ENCODE measurements at places on chromosomes 1 and 21. TPM values are rescaled to one million over a fixed set of nuclear protein-coding genes. Genes with fewer than 3 reads are reported as not detected.
A peak's percentile ranks its signal among the peaks of the same experiment; 100 is the strongest.

The TRIM46 gene
- total RNA-seq = 11.2 TPM

The SLC1A7 gene
- not detected for total RNA-seq

The MAPKAPK2 gene
- total RNA-seq = 85.7 TPM

The ITGB2 gene
- 336 TPM for total RNA-seq

GRCh38 chr1:240423246-240423924, 188.6 kb downstream of the GREM2 start:
- DNase-seq = no peak

The PROK1 gene
- not detected for total RNA-seq

The GJA9 gene
- not detected for total RNA-seq

The CFHR2 gene
- not detected for total RNA-seq

GRCh38 chr1:68157416-68157815, 74.9 kb downstream of the WLS start:
- DNase-seq = no peak

- DNase-seq = no peak
Measured at GRCh38 chr1:94349853-94350252, 68.3 kb upstream of the ABCD3 start.

The HTR6 gene
- not detected for total RNA-seq

DNA sequence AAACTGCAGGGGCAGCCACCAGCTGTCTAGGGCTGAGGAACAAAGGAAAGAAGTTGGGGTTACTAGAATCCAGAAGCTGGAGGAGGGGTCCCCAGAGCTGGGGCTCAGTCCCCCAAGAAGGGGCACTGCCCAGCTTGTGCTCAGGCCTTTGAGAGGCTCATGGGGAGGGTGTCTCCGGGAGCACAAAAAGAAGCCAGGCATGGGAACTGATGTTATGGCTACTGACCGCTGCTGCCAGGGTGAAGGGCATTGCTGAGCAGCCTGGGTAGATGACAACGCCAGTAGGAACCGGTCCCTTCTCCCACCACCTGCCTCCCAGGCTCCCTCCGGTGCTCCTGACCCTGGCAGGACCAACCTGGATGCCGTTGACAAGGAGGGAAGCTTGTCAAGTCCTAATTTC, 762.5 kb upstream of the TPTE start:
- DNase-seq = no peak

- DNase-seq = no peak
Measured at GRCh38 chr1:239956263-239956662, 135.4 kb upstream of the FMN2 start.

- no peak for DNase-seq
Measured at GRCh38 chr21:40490408-40490807, 356.6 kb downstream of the DSCAM start.

DNA sequence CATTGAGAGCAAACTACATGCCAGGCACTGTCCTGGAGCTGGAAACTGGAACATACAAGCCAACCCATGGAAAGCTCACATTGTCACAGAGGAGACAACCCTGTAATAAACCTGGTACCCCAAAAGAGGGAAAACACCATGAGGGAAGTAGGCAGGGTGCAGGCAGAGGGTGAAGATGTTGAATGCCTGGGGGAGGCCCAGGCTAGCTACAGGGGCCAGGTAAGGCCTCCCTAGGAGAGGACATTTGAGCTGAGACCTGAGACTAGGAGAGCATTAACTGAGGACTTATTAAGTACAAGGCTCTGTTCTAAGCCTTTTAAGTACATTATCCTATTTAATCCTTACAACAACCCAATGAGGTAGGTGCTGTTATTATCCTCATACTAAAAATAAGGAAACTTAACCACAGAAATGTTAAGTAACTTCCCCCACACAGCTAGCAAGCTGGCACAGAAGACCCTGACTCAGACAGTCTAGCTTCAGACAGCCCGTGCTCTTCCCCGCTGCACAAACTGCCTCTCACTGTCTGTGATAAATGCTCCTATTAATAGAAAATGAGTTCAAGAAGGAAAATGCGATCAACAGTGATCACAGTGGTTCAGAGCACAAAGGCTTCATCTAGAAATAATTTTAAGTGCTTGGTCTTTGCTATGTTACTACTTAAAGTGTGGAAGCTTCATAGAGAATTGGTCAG, 41.8 kb downstream of the ZNF281 start:
- no peak for DNase-seq

The PRKAA2 gene
- not detected for total RNA-seq

GRCh38 chr1:229653420-229653819, 27.4 kb downstream of the URB2 start:
- peak; percentile 14 for DNase-seq

DNA sequence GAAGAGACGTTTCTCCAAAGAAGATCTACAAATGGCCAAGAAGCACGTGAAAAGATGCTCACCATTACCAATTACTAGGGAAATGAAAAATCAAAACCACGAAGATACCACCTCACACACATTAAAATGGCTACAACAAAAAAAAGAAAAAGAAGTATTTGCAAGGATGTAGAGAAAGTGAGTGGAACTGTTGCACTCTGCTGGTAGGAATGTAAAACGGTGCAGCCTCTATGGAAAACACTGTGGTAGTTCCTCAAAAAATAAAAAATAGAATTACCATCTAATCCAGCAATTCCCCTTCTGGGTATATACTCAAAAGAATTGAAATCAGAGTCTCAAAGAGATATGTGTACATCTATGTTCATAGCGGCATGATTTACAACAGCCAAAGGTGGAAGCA, 115.4 kb upstream of the EDN2 start:
- no peak for DNase-seq

- DNase-seq = no peak
Measured at GRCh38 chr1:25145775-25146393, 86.4 kb downstream of the SYF2 start.

DNA sequence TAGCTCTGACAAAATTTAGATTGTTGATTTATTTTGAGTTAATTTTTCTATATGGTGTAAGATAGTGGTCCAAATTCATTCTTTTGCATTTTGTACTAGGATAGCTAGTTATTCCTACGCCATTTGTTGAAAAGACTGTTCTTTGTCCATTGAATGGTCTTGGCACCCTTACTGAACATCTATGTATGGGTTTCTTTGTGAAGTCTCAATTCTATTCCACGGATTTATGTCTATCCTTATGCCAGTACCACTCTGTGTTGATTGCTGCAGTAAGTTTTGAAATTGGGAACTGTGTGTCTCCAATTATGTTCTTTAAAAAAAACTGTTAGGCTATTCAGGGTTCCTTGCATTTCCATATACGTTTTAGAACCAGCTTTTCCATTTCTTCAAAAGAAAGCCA, 145.7 kb downstream of the ZNF644 start:
- DNase-seq = no peak

DNA sequence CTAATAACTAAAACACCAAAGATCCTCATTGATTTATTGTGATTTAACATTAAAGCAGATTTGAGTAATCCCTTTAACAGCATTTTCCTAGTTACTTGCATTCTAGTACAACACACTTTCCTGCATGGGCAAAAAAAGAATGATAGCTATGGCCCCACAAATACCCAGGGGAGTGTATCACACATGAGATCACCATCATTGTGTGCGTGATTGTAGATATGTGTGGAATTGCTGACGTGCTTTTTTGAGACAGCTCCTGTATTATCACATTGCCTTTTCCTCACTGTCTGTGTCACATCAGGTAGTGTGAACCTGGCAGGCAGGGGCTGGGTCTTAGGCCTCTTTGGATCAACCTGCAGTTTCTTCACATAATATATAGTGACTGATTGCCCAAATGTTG, 48.5 kb upstream of the SAMD13 start:
- no peak for DNase-seq

DNA sequence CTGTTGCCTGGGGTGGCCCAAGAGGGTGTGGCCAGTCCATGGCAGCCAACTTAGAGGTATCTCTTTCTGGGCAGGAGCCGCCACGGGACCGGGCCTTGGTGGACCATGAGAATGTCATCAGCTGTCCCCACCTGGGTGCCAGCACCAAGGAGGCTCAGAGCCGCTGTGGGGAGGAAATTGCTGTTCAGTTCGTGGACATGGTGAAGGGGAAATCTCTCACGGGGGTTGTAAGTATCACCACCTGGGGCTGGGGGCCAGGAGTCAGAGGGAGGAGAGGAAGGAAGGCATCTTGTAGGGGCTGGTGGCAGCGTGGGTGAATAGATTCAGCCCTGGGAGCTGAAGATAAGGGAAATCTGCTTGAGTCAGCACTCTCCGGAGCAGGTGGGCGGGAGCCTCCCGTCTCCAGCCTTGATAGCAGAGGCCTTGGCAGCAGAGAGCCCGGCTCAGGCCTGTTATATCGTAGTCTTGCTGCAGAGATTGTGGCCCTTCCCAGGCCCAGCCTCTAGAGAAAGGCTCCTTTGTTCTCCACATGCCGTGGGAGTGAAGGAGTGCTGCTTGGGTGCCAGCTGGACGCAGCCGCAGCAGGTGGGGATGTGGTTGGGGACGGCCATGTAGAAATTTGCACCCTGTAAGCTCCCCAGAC, 25.4 kb downstream of the PHGDH start:
- DNase-seq = no peak

DNA sequence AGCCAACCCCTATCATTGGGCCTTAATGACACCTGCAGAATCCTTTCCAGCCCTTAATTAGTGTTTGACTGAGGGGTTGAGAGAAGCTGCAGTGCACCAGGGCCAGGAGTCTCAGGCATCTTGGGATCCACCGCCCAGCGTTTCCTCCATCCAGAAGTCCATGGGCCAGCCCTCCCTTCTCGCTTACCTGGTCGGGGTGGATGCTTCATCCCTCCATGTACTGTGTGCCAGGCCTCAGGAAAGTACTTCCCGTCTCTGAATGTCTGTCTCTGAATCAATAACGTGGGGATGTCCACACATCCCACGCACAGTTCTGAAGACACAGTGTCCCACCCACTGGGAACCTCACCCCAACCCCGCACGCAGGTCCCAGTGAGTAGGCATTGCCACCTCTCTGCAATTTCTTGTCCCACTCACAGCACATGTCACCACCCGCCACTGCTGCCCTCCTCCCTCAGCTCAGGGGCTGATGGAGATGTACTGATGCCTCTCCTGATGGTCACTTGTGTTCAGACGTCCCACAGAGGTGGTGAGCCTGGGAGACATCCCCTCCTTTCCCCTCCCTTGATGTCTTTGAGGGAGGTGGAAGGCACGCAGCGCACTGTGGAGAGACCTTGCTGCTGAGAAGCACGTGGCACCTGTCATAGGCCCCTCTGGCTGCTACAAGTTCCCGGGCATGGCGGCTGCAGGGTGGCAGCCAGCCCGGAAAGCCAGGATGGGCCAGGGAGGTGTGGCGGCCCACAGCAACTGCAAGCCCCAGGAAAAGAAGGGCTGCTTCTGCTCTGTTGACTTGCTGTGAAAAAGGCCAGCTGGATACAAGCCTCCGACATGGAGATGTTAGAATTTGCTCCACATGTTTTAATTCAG, 29.4 kb upstream of the PRSS38 start:
- peak; percentile 38 for DNase-seq

- no peak for DNase-seq
Measured at GRCh38 chr1:56062625-56063024, 516.7 kb downstream of the PLPP3 start.

DNA sequence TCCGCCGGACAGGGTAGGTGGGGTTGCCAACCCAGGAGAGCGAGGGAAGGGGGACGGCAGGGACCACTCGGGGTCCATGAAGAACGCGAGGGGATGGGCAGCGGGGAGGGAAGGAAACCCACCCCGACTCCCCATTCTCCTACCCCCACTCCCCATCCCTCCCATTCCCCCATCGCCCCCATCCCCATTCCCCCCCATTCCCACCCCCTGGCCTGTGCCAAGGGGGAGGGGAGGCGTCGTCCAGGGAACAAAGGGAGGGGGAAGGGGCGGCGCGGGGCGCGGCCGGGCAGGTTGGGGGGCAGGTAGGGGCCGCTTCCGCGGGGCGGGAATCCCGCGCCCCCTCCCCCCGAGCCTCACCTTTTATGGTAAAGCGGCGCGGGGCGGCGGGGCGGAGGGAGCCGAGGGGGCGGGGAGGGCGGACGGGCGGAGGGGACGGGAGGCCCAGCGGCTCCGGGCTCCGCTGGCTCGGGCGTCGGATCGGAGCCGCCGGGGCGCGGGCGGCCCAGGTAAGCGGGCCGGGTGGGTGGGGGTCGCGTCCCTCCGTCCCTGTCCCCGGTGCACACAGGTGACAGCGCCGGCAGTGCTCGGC, at the start of gene FBLIM1:
Gene FBLIM1 (plus strand): TSS at position 453 of the 589 bp plus-strand sequence. CDS start 6,189 bp downstream, outside the sequence.
- DNase-seq = no peak

DNA sequence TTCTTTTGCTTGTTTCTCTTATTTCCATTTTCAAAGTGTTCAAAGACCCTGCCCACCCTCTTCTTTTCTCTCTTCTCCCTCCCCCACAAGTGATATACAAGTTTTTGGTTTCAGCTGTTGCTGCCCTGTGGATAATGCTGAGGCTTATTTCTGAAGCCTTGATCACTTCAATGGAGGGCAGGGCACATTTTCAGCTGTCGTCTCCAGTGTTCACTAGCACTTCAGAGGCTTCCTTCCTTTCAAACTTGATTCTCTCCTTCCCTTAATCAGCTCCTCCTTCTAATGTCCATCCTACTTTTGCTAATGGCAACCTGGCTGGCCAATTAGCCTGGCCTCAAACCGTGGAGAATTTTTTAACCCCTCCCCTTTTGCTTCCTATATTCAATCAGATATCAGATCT, 435.7 kb upstream of the RUNX1 start:
- no peak for DNase-seq

All from activated CD8-positive, alpha-beta memory T cell treated with anti-CD3 and anti-CD28 coated beads, Interleukin-2, amount 10 ng/mL, durations not matched to agents 7 days and 5 days (primary cell).